Right lobe of liver (tissue), 6 donors: ENCODE measurements at places on chromosomes 5 and 9. TPM values are rescaled to one million over a fixed set of nuclear protein-coding genes. Genes with fewer than 3 reads are reported as not detected.

DNA sequence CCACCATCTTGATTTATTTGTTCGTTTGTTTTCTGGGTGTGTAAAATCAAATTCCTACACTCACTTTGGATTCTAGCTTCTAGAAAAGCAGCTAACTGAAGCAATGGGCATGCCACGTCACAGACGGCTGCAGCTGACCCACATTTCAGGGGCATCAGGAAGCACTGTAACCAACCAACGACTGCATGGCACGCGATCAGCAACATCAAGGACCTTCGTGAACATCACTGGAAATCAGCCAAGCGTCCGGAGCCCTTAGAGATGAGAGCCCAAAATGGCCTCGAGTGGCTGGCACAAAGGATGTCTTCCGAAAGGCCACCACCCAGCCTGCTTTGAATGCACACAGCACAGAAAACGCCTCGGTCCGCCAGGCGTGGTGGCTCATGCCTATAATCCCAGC lies 191.1 kb downstream of the OLFM1 start:
- DNase-seq = no peak

The OBP2A gene
- not detected for total RNA-seq

GRCh38 chr5:142202282-142202681 lies 93.7 kb downstream of the NDFIP1 start:
- no peak for DNase-seq

- DNase-seq = no peak
Observed at GRCh38 chr9:37836386-37836785, 35.8 kb downstream of the DCAF10 start.

- DNase-seq = no peak
Observed at GRCh38 chr9:99368341-99369326, 146.6 kb downstream of the SEC61B start.

DNA sequence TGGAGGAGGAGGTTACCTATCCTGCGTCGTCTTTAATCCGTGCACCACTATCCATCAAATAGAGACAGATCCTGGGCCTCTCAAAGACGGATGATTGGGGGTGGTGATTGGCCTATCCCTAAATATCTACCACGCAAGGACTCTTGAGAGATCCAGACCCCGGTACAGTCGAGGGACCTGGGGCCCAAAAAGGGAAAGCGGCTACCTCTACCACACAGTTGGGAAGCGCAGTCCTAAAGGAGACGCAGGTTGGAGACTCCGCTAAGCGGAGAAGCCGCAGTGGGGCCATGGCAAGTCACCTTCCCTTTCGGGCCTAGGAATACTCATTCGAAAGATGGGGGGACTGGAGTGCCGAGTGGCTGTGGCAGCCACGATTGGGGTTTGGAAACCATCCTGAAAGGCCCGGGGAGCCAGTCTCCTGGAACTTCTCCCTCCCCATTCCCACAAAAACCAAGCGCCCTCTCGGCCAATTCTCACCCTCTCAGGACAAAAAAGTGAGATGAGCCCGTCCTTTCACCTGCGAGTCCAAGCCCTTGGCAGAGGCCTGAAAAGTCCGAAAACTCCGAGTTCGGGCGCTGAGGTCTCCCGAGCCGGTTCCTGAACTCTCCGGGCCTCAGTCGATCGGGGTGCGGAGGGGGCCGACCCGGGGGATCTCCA lies 499 bp upstream of the FOXE1 start:
- DNase-seq = no peak

GRCh38 chr9:111700776-111701175 lies 39.4 kb downstream of the GNG10 start:
- no peak for DNase-seq

The DMGDH gene
- 67.0 TPM for total RNA-seq

- no peak for DNase-seq
Observed at GRCh38 chr5:135213466-135214239, 179.6 kb upstream of the PITX1 start.

DNA sequence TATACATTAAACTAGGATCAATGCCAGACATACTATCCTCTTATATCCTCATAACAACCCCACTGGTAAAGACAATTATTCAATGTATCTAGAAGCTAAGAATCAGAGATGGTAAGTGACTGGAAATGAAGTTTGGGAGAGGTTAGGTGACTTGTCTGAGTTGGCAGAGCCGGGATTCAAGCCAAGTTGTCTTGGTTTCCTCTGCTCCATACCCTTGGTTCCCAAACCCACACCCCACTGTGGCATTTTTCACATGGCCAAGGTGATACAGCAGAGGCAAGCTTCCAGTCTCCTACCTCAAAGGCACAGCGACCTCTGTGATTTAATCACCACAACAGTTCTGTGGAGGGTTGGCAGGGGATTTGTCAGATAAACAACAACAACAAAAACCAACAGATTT lies 34.7 kb upstream of the ADRB2 start:
- DNase-seq = no peak

GRCh38 chr9:30575218-30575617 lies 1809.2 kb upstream of the ACO1 start:
- DNase-seq = no peak

DNA sequence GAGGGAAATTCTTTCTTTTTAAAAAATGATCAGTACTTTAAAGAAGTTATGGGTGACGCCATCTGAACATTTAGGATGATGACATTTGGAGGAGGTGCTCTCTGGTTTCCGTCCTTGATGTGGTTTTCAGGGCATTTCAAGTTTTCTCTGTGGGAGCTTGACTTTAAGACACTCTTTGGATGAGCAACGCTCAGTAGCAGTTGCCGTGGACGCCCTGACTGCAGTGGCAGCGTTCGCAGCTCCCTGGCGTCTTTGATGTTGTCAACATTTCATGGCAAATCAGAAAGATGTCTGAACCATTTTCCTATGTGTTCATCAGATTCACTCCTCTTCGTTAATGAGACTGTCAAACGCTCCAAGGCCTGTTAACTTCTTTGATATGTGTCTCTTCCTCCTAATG lies 86.1 kb downstream of the ZNF354C start:
- no peak for DNase-seq

The BRD9 gene
- total RNA-seq = 12.7 TPM

- DNase-seq = no peak
Observed at GRCh38 chr5:136724161-136724560, 358.8 kb upstream of the TRPC7 start.

The C5orf52 gene
- not detected for total RNA-seq

DNA sequence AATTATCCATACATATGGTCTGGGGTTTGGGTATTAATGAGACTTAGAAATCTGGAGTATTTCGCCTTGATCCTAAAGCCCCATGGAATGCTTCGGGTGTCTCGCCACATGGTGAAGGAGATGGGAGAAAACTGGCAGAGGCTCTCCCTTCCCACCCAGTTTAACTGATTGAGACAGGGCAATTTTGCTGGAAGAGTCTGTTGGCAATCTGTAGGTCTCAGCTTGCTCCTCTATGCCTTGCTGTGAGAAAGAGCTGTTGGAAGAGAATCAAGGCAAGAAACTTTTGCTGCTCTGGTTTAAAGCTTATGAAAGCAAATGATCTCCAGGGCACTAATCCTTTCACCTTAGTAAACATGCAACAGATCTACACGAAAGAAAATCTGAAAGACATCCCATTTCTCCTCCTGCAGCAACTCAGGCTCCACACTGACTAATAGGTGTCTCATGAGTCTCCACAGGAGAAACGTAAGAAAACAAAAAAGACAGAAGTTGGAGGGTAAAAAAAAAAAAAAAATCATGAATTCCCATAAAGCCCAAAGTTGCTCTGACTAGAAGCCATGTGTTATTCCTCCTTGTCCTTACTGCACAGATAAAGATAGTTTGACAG lies 369.9 kb downstream of the EFNA5 start:
- no peak for DNase-seq

The PCDHB14 gene
- total RNA-seq = 1.00 TPM

- no peak for DNase-seq
Observed at GRCh38 chr5:87298692-87299362, 31.1 kb downstream of the RASA1 start.

GRCh38 chr5:157222506-157223230 lies 42.0 kb downstream of the ITK start:
- DNase-seq = no peak

The SPINK7 gene
- not detected for total RNA-seq

The SPINK4 gene
- total RNA-seq = not detected

The SPINK1 gene
- total RNA-seq = 11.9 TPM

The RNF180 gene
- 6.7 TPM for total RNA-seq

- DNase-seq = no peak
Observed at GRCh38 chr9:4096121-4096520, 203.7 kb downstream of the GLIS3 start.

DNA sequence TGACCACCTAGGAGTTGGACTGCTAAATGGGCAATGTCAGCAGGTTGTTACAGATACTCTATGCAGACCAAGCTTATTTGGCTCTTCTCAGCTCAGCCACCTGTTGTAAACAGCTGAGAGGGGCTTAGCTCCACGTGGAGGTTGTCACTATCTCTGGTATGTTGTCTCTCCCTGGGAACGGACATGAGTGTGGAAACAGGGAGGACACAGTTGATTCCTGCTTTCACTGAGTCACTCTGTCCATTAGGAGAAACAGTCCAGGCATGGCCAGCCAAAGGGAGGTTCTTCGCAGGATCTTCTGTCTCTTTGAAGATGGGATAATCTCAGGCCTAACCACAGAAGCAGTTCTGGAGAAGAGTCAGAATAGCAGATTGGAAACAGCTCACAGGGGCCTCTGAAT lies 121.2 kb downstream of the PALM2AKAP2 start:
- no peak for DNase-seq

The FBN2 gene
- total RNA-seq = 0.71 TPM

DNA sequence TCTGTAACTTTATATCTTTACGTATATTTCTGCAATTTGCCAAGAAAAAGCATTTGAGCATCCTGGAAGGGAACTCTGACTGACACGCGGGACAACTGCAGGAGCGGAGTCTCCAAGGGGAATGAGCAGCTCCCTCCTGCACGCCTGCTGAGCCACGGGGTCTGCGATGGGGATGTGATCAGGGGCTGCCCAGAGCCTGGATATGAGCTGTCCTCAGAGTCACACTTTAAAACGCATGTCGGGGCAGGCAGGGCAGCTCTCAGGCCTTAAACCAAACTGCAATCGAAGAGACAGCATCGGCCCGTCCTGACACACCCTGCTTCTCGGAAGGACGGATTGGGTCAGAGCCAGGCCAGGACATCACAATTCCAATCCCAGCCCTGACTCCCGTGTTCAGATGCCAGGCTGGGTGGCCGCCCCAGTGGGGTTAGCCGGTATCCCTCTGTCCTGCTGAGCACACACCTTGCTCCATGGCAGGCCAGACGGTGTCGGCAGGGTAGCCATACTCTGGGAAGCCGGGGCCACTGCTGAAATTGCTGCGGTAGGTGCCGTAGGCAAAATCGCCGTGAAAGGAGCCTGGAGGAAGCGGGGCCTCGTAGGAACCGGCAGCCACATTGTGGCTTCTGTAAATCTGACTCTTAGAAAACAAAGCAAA lies 17.2 kb downstream of the SEC16A start:
- DNase-seq = no peak

The ANKRD34B gene
- not detected for total RNA-seq

- DNase-seq = no peak
Observed at GRCh38 chr9:113370806-113371325, 5.9 kb downstream of the HDHD3 start.

The GPR21 gene
- total RNA-seq = 0.62 TPM

The FAT2 gene
- total RNA-seq = not detected

The NUP188 gene
- total RNA-seq = 18.7 TPM

The GLT6D1 gene
- not detected for total RNA-seq

The TAF1L gene
- total RNA-seq = not detected

The MEIKIN gene
- not detected for total RNA-seq

GRCh38 chr9:37994639-37995347 lies 74.2 kb downstream of the SHB start:
- peak; percentile 75 for DNase-seq

DNA sequence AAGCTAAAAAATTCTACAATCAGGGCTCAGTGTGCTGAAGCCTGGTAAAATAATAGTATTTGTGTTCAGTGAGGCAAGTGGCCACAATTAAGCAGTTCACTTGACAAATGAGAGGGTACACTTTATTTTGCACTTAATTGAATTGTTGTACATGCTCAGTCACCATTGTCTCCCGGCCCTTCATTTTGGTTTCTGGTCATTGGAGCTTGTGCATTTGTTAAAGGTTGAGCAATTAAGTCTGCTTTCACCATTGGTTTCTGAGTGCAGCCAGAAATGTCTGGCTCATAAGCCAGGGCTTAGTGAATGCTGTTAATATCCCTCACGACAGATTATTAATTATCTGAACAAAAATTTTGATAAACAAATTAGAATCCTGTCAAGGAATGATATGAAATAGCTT lies 89.6 kb downstream of the PRDM6 start:
- no peak for DNase-seq

GRCh38 chr5:119250946-119251901 lies 104.6 kb upstream of the TNFAIP8 start:
- no peak for DNase-seq

The KCNIP1 gene
- not detected for total RNA-seq

GRCh38 chr5:92758552-92758951 lies 822.5 kb downstream of the NR2F1-AS1 start:
- DNase-seq = no peak

- DNase-seq = no peak
Observed at GRCh38 chr9:69964446-69964845, 79.2 kb upstream of the MAMDC2 start.

The ZDHHC11B gene
- total RNA-seq = 2.7 TPM

The CDC20B gene
- total RNA-seq = not detected

- DNase-seq = no peak
Observed at GRCh38 chr5:113245427-113246225, 189.2 kb downstream of the TSSK1B start.

DNA sequence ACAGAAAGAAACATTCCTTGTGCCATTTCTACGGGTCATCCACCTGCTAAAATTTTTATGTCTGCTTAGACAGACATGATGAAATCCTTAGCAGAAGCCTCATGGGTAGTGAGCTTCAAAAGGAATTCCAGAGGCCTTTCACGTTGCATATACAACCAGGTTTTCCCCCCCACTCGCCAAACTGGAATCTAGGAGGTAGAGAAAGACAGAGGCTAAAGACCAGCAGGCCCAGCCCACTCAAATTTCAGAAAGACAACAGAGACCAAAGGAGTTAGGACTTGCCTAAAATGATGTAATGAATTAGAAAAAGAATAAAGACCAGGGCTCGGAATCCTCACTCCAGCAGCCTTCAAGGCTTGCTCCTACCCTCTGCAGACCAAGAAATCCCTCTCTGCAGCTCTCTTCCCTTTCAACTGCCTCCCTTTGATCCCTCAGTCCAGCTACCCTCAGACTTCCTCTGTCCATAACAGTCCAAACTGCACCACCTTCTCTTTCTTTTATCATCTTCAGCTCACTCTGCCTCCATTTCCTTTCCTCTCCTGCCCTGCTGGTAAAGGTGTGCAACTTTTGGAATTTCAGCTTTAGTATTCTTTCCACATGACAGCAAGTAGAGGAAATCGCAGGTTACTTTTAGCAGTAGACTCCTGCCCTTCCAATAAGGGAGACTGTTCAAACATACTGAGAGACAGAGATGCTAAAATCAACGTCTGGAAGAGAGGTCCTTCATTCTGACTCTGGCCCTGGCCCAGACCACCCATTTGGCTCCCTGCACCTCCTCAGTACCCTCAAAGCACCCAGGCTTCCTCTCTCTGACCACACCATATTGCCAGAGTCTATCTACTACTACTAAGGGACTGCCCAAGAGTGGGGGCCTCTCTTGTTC lies 8.9 kb downstream of the B4GALT1 start:
- DNase-seq = no peak

- DNase-seq = no peak
Observed at GRCh38 chr9:17776735-17777134, 197.9 kb downstream of the SH3GL2 start.

The CDH9 gene
- not detected for total RNA-seq
